Liver (tissue), 10 donors: ENCODE measurements at places on chromosomes 7 and 10. TPM values are rescaled to one million over a fixed set of nuclear protein-coding genes. Genes with fewer than 3 reads are reported as not detected.

GRCh38 chr7:34096198-34096651, 190.9 kb downstream of the BMPER start:
- no peak for DNase-seq

GPR141 gene
- polyA plus RNA-seq: 0.28 TPM

- no peak for DNase-seq
Observed at GRCh38 chr7:22876986-22877729, 54.5 kb upstream of the TOMM7 start.

DNA sequence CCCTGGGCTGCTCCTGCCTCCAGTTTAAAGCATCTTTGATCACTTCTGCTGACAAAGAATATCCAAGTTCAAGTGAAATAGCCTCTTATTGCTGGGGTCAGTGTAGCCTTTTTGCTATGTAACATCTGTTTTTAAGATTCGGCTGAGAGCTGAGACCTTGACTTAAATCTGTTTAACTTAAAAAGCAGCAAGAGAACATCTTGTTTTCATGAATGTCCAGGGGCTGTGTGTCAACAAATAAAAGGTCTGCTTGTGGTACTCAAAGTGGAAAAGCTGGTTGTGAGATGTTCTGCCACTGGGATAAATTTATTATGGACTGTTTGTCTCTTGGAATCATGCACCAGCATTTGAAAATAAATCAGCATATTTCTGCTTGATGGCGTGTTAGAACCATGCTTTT, 73.2 kb downstream of the CALD1 start:
- DNase-seq: no peak

DNA sequence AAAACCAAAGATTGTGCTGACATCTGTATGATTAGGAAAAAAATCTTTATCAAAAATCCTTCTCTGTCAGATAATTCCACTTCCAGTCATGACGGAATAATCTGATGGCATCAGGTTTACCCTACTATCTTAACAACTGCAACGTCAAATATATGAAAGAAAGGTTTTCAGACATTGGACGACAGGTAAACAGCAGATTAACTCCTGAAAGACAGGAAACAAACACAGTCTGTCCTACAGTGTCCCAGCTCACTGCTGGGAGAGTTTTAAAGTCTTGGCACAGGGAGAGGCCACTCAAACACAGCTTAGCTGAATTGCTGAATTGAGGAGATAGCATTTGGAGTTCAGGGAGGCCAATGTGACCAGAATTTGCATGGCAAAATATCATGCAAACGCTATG, 186.3 kb upstream of the KCTD7 start:
- DNase-seq: no peak

- no peak for DNase-seq
Observed at GRCh38 chr7:129134356-129134987, 10.0 kb upstream of the TSPAN33 start.

GRCh38 chr10:6195846-6196245, 6.9 kb upstream of the PFKFB3 start:
- no peak for DNase-seq

HDAC9 gene
- polyA plus RNA-seq: 1.3 TPM

DNA sequence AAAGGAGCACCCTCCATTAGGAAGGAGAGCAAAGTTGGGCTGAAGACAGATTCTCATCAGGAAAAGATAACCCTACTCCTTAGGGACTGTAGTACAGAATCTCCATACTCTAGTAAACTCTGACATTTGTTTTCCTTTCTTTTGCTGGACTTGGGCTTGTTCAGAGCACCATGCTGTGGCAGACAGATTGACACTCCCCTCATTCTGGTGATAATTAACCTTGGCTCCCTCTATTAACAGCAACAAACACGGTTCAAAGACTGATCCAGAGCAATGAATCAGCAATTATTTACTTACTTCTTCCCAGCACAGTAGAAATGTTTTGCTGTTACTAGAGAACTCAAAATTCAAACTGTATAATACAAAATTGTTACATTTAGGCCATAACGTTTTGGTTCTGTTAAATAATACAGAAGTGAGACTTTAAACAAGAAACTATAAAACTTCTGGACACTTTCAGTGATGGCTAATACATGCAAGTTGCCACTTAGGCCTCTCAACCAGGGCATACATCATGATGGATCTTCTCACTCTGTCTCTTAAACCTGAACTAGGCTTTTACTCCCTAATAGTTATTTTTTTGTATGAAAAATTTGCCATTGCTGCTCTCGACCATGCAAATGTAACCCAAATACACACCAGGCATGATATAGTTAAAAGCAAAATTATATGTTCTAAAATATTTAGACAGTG, 639.0 kb downstream of the IPMK start:
- no peak for DNase-seq

DNA sequence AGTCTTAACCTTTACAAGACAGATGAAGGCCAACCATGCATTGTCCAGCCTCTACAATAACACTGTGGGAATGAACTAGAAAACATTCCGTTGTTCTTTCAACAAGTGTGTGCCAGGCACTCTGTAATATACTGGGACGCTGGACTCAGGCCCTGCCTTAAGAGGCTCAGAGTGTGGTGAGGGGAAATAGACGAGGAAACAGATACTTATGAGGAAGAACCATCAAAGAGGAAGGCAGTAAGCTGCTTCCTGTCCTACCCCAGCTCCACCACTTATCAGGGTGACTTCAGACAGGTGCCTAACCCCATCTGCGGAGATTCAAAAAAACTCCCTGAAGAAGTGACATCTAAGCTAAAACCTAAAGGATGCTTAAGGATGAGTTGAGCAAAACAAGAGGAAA, 8.9 kb upstream of the TRIM8 start:
- no peak for DNase-seq

OPN1SW gene
- 0.29 TPM for polyA plus RNA-seq

DNA sequence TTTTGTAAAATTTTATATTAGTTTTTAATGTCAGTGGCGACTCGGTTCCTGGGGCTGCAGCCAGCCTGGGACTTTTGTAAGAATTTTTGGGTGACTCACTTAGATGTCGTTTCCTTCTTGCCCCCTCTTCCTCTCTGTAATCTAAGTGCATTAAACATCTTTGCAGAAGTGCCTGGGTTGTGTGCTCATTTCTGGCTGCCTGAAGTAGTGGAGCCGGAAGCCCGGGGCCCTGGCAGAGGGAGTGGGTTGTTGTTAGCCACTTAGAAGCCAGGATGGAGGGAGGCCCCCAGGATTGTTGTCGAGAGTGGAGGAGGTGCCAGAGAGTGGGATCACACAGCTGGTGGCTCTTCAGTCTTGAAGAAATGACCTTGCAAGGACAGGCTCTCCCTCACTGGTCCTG, 11.0 kb upstream of the TRIM8 start:
- no peak for DNase-seq

- DNase-seq: no peak
Observed at GRCh38 chr10:49408519-49409306, 12.8 kb upstream of the DRGX start.

DNA sequence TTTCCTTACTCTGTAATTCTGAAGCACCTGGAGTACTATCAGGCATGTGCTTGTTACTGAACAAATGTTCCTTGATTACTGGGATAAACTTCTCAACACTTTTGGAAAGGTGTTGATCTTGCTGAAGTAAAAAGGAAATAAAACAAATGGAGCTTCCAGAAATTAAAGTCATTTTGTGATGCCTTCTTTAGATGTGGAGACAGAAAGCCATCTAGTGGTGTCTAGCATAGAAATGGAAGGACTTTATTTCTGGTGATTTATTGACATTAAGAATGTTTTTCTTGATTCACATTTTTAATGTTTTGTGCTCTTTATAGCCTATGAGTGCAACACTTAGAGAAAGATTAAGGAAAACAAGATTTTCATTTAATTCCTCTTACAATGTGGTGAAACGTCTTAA, 1.4 kb downstream of the SFR1 start:
- no peak for DNase-seq

DNA sequence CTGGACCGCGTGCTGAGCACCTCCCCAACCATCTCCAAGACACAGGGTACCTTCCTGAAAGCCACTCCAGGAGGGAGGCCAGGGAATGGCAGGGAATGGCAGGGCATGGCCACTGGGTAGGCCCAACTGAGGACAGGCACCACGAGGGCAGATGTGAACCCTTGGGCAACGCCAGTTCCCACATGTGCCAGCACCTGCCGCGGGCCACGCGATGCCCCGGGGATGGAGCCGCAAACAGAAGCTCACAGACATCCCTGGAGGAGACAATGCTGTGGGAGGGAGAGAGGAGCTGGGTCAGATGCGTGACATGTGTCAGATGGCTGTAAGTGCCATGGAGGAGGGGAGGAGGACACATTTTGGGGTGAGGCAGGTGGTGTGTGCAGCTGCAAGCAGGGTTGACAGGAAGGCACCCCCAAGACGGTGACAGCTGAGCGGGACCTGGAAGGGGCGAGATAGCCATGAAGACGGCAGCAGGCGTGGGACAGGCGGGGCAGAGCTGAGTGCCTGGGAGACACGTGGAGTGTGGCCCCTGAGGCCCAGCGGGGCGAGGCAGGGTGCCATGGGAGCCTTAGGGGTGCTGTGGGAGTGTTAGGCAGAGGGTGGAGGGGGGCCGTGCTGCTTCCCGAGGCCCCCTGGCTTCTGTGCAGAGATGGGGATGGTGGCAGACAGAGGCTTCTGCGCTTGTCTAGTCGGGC, 27.7 kb downstream of the IQCE start:
- no peak for DNase-seq

EEPD1 gene
- 7.5 TPM for polyA plus RNA-seq

TRIM73 gene
- 0.77 TPM for polyA plus RNA-seq

ASZ1 gene
- polyA plus RNA-seq: not detected

ITGB8 gene
- 0.16 TPM for polyA plus RNA-seq

DYNC1I1 gene
- 0.49 TPM for polyA plus RNA-seq

- DNase-seq: no peak
Observed at GRCh38 chr7:151271699-151272355, 23.3 kb upstream of the SMARCD3 start.

DNA sequence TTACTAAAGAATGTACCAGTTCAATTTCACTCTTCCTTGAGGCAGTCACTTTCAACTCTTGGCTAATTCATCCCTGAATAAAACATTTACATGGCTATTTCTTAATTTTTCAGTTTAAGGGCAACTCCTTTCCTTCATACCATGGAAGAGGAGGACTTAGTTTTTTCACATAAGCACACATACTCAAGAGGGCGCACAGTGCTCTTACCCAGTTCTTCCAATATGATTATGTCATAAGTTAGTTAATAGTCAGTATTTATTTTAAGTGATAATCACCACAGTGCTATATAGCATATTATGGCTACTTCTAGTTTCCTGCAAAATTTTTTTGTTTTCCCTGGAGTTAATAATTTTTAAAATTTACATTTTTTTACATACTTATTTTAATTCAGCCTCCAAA, 58.6 kb downstream of the SND1 start:
- DNase-seq: no peak
